GDM1 (cell line): ENCODE measurements at places on chromosomes 16 and 17.

- peak; percentile 22 for DNase-seq
These were observed at the start of gene MTSS2 for GRCh38 chr16:70685938-70686375. MTSS2 (minus strand) TSS chr16:70686053; CDS start chr16:70685791, 262 bp downstream.

- DNase-seq = no peak
These were observed 790 bp downstream of the NCBP3 start for GRCh38 chr17:3845291-3845620.

DNA sequence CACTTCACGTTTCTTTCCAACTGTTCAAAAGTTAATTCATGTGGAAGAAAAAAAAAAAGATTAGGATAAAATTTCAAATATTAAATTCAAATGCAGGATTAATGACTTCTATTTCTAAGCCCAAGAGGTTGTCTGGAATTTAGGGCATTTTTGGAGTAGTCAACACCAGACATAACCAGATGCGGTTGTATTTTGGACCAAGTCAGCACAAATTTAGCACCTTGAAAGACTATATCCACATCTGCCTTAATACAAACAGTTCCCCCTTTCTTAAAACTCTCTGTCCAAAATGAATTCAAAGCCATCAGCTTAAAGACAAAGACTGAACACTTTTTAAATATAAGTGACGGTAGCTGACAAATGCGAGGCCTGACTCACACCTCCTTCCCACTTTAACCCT is 282.9 kb downstream of the C16orf95 start:
- no peak for DNase-seq

DNA sequence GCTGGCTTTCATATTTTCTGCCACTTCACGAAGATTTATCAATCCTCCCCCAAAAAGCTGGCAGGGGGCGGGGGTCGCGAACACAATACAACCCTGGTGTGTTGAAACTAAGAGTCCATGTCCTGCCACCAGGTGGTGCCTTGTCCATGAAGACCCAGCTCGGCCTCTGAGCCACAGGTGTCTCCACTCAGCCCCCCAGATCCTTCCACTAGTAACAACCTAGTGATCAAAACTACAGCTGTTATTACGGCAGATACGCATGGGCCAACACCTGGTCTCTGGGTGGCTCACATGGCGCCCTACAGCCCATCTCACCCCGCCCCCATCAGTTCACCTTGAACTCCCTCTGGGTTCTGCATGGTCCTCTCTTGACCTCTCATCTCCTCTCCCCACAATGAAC is 27.7 kb downstream of the USP7 start:
- no peak for DNase-seq

- no peak for DNase-seq
These were observed 13.7 kb upstream of the LGALS3BP start for GRCh38 chr17:78993241-78993956.

DNA sequence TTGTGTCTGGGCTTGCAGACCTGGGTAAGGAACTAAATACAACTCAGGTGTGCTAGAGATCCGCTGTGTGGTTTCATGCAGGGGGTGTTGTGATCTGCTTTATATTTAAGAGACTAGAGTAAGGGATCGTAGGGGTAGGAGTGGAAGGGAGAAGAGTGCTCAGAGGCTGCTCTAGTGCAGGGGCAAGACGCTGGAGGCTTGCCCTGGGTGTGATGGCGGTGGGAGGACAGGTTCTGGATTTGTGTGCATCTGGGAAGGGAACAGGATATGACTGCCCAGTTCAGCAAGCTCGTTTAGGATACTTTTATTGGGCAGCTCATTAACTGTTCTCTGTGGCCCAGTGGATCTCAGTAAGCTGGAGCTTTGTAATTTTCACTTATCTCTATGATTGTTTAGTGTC is 47.6 kb downstream of the RPTOR start:
- DNase-seq = no peak

GRCh38 chr16:65919145-65919985 is 447.1 kb upstream of the CDH5 start:
- no peak for DNase-seq

- no peak for DNase-seq
These were observed 44.9 kb downstream of the SSH2 start for GRCh38 chr17:29885031-29885640.

- DNase-seq = no peak
These were observed 222.3 kb upstream of the TBX2 start for GRCh38 chr17:61177351-61177750.

DNA sequence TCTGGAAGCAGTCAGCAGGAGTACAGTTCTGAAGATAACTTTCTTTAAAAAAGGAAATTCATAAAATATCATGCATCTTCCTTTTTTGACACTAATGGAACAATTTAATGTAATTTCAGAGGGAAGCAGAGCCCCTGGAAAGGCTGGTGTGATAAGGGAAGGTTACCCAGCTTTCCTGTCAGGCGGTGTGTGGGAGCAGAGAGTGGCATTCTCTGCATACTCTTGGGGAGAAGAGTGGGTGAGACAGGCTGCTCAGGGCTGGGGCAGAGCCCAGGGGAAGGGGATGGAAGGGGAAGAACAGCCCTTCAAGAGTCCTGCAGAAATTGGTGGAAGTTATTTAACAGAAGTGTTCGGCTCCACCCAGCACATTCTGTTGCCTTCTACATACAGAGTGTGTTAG is 84.7 kb downstream of the PRKCB start:
- peak; percentile 58 for DNase-seq

- DNase-seq = no peak
These were observed 26.9 kb downstream of the SOCS3 start for GRCh38 chr17:78332991-78333390.

GRCh38 chr17:78493450-78493849 is 83.7 kb downstream of the DNAH17 start:
- no peak for DNase-seq

GRCh38 chr17:81241648-81242420 is 2.7 kb downstream of the NDUFAF8 start:
- peak; percentile 38 for DNase-seq

DNA sequence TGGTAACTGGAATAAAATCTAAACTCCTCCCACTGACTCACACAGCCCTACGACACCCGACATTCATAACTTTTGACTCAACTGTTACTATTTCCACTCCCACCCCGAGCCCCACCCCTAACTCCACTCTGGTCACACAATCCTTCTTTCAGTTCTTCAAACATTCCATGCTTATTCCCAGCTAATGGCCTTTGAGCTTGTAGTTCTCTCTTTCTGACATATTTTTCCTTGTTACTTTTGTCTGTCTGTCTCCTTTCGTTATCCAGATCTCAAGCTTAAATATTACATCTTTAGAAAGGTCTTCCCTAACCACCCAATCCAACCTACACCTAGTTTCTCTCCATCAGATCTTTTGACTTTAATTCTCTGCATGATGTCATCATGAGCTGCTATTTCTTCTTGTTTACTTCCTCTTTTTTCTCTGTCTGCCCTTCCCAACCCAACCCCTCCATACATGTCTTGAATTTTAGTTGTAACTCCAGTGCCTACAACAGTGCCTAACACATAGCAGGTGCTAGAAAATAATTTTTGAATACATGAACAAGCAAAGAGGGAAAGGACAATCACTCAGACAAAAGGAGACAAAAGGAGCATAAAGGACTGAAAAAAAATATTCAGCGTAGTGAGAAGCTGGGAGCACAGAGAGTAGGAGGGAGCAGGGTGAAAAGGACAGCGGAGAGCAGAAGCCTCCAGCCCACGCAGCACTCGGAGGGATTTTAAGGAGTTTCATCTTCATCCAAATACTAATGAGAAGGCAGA is 65.2 kb upstream of the SMIM36 start:
- peak; percentile 22 for DNase-seq

GRCh38 chr16:1285669-1286512 is 23.5 kb upstream of the UBE2I start:
- no peak for DNase-seq

DNA sequence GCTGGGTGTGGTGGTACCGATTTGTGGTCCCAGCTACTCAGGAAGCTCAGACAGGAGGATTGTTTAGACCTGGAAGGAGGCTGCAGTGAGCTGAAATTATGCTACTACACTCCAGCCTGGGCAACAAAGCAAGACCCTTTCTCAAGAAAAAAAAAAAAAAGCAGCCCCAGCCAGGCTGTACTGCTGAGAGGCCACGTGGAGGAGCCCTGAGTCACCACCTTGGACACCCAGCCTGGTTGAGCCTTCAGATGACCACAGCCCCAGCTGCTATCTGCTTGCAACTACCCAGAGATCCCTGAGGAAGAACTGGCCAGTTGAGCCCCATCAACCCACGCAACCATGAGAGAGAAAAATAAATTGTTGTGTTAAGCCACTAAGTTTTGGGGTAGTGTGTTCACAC is 23.6 kb upstream of the GPRC5C start:
- DNase-seq = no peak

GRCh38 chr17:20266806-20267458 is 200.4 kb downstream of the LGALS9B start:
- DNase-seq = no peak

GRCh38 chr16:19132898-19133297 is 19.1 kb downstream of the ITPRIPL2 start:
- no peak for DNase-seq
